ENCODE measurements at places on chromosomes 4 and X.

GRCh38 chr4:87399148-87399547 is 8.2 kb upstream of the HSD17B11 start:
- no peak for DNase-seq

DNA sequence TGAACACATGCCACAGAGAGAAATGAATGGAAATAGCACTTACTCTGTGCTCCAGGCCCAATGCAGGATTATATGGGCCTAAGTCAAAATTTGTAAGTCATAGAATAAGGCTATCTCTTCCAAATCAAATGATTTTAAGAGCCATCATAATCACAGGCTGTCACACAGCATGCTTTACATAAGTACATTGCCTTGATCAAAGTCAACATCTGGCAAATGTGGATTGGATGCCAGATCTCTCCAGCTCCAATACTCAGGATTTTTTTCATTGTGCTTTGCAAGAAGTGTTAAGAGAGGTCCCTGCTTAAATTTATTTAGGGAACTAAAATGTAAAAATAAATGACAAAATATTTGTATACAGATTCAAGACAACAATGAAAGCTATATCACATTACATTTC is 299.9 kb downstream of the PRDM5 start:
- no peak for DNase-seq

DNA sequence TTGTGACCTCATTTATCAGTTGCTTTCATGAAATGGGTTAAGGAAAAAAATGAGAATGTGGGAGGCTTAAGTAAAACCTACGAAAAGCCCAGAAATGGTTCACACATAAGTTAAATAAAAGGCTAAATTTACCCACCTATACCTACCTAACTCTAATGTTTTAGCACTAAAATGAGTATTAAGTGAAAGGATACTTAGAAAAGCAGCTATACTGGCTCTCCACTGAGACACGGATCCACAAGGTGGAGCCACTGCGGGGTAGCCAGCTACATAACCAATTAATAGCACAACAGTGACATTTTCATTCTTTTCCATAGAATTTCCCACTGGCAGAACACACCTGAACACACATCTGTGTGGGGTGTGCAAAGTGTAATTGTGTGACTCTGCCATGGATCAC is 101.9 kb downstream of the MAML3 start:
- no peak for DNase-seq

DNA sequence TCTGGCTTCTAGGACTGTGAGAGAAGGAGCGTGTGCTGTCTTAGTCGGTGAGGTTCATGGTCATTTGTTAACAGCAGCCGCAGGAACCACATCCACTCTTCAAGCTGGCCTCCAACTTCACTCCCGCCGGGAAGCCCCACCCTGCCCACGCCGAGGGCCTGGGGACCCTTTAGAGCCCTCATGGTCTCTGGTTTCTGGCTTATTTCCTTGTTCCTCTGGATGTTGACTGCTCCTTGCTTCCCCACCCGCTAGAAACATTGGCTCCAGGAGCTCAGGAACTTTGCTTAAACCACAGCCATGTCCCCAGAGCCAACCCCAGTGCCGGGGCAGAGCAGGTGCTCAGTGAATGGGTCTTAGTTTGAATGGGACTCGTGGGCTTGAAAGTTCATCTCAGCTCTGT is 40.8 kb downstream of the HTRA3 start:
- DNase-seq, result no peak

DNA sequence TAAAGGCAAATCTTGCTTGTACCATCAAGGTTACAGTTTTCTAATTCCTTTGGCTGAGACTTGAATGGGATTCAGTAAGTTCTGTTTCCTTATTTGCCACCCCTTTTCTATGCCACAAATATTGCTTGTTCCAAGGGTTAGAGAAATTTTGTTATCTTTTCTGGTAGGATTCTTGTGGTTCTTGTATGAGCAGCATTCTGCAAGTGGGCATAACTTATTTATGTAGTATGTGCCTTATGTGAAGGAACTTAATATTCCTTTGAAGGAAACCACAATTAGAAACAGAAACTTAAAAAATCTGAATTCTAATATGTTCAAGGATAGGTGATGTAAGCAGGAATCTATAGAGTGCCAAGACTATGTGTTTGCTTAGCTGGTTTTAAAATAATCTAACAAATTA is 53.1 kb upstream of the TSPAN5 start:
- DNase-seq, result no peak

GRCh38 chr4:125397226-125397625 is 82.5 kb downstream of the FAT4 start:
- no peak for DNase-seq

DNA sequence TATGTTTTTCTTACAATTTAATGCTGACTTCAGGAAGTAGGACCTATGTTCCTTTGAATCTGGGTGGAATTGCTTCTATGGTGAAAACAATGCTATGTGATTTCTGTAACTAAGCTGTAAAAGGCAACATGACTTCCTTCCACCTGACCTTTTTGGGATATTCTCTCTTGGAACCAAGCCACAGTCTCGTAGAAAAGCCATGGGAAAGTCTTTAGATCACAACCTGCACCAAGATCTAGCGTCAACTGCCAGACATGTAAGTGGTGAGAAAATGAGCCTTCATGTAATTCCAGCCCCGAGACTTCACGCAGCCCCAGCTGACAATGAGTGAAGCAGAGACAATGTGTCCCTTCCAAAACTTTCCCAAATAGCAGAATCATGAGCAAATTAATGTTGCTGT is 297.0 kb upstream of the DCAF8L1 start:
- DNase-seq, result no peak

DNA sequence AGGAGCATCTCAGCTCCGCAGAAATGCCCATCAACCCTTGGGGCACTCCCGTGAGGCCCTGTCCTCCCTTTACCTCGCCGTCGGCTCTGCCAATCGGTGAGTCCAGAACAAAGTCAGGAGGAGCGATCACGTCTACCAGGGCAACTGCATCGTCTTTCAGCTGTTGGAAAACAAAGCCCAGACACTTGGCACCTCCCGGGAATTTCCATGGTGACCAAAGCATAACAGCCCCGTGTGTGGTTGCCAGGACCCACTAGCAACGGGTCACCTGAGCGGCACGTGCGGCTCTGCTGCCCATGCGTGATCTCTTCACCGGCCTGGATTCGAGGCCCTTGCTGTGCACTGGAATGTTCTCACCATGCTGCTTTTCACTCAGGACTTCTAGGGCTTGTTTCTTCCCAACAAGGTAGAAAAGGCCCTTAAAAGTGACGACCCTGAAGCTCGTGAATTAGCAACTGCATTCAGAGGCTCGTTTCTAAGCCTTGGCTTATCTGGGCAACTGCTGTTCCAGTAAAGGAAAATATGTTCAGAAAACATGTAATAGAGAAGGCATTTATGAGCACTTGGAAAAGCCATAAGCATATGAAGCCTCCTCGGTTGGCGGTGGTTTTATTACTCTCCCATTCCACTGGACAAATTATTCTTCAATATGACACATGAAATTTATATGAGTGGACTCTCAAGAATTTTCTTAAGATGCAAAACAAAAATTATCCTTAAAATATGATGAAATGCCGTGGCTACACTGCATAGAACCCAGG is 69.5 kb downstream of the ACOX3 start:
- DNase-seq, result no peak

DNA sequence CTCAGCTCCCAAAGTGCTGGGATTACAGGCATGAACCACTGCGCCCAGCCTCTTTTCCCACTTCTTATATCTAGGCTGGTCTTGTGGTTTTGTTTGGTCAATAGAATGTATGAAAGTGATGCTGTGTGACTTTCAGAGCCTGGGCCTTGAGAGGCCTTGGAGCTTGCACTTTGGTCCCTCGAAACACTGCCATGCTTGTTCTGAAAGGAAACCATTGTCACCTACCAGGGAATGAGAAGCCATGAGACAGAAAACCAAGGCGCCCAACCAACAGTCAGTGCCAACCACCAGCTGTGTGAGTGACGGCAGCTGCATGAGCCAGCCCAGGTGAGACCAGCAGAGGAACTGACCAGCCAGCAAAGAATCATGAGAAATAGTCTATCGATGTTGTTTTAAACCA is 57.4 kb downstream of the SCD5 start:
- no peak for DNase-seq

DNA sequence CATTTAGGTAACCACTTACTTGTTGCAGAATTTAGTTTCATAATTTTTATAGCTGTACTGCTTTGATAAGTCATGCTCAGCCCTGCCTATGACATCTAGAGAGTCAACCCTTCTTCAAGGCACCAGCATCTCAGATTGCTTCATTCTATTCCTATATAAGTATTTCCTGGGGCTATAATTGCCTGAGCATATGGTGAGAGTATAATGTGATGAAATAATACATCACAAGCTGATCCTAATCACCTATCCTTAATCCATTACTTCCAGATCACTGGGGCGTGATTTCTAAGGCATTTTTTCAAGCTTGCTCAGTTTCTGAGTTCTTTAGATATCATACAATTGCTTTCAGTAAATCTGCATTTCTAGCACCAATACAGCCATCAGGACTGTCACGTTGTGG is 200.0 kb upstream of the NPY2R start:
- no peak for DNase-seq

GRCh38 chrX:1205681-1206611 is 6.5 kb downstream of the CRLF2 start:
- DNase-seq, result no peak

GRCh38 chr4:158915683-158916241 is 146.9 kb downstream of the FNIP2 start:
- no peak for DNase-seq

DNA sequence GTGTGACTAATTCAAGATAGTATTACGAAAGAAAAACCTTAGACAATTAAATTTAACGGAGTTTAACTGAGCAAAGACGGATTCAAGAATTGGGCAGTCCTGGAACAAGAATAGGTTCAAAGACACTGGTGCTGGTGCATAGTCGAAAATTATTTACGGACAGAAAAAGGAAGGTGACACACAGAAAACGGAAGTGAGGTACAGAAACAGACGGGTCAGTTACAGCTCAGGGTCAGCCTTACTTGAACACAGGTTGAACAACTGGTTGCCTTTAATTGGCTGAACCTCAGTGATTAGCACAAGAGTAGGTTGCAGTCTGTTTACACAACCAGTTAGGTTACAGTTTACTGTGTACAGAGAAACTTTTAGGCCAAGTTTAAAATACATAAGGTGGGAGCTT is 31.5 kb downstream of the KLHL8 start:
- DNase-seq, result no peak

- DNase-seq, result no peak
Observed at GRCh38 chrX:13170966-13171558, 126.6 kb upstream of the FAM9C start.

DNA sequence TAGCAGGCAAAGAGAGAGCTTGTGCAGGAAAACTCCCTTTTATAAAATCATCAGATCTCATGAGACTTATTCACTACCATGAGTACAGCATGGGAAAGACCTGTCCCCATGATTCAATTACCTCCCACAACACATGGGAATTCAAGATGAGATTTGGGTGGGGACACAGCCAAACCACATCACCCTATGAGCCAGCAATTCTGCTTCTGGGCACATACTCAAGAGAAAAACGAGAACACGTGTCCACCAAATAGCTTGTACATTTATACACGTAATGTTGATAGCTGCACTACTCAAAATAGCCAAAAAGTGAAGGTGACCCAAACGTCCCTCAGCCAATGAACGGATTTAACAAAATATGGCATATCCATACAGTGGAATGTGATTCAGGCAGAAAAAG is 94.5 kb upstream of the DHRSX start:
- no peak for DNase-seq

DNA sequence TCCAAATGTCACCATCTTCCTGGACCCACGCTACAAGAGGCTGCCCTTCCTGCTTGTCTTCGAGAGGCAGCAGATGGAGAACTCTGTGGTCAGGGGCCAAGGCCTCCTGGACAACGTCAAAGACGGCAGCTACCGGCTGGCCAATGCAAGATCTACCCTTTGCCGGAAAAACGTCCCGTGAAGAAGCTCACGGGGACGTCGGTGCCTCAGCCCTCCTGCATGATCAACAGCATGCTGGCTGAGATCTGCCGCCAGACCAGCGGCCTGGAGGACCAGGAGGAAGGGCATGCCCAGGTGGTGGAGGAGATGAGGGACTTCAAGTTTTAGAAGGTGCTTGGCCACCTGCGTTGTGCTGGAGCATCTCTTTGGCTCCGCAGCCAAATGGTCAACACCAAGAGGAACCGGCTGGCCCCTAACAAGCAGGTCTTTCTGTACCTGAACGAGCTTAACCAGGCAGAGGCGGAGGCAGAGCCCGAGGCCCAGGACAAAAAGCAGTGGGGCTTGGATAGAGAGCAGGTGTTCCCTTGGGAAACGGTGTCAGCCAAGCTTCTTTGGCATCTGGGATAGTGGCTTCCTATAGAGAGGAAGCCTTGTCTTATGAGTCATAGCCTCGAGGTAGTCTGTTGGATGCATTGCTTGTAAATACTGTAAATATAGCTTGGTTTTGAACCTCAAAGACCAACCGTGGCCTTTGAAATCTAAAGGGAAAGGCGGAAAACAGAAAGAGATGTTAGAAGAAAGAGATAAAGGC is 94.8 kb upstream of the ELOVL6 start:
- DNase-seq, result no peak

GRCh38 chr4:140719686-140720085 is 36.5 kb downstream of the TBC1D9 start:
- DNase-seq, result no peak

- DNase-seq, result no peak
Observed at GRCh38 chr4:67048530-67048929, 496.8 kb downstream of the CENPC start.

GRCh38 chrX:134396174-134396573 is 63.8 kb upstream of the HPRT1 start:
- DNase-seq, result no peak

GRCh38 chr4:4852591-4853362 is 6.7 kb upstream of the MSX1 start:
- DNase-seq, result no peak

DNA sequence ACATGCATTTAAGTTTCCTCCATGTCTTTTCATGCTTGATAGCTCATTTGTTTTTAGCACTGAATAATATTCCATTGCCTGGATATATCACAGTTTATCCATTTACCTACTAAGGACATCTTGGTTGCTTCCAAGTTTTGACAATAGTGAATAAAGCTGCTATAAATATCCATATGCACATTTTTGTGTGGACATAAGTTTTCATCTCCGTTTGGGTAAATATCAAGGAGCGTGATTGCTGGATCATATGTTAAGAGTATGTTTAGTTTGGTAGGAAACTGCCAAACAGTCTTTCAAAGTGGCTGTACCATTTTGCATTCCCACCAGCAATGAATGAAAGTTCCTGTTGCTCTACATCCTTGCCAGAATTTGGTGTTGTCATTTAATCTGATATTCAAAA is 172.5 kb downstream of the DHX15 start:
- DNase-seq, result no peak

All from anterior cingulate cortex (tissue), 58 donors.